ENCODE measurements at places on chromosomes 11 and 22.

DNA sequence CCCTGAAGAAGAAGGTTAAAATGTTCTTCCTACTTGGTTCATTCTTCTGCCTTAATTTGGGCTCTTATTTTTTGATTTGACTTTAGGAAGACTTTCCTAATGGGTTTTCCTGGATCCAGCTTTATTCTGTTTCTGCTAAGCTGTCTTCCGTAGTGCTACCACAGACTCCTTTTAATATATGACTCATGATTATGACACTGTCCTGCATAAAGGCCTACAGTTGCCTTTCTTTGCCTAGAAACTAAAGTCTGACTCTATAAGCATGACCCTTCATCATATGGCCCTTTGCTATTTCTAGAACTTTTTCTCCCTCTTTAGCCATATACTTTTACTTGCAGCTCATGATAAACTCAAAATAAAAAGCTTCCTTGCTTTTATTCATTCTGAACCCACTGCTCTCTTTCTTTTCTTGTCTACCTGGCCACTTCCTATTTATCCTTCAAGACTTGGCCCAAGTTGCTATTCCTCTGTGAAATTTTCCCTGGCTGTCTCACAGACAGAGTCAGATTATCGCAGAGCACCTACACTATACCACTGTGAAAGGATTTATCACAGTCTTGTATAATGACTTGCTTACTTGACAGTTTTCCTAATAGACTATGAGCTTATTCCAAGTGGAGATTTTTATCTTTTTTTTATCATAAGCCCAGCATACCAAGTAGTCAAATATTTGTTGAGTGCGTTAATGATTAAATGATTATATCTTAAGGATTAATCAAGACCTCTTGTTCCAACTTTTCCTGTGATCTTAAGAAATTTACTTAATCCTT is 24.7 kb downstream of the TBCEL start:
- no peak for DNase-seq

GRCh38 chr11:119134389-119134978 is 13.1 kb downstream of the HINFP start:
- peak; percentile 19 for DNase-seq

DNA sequence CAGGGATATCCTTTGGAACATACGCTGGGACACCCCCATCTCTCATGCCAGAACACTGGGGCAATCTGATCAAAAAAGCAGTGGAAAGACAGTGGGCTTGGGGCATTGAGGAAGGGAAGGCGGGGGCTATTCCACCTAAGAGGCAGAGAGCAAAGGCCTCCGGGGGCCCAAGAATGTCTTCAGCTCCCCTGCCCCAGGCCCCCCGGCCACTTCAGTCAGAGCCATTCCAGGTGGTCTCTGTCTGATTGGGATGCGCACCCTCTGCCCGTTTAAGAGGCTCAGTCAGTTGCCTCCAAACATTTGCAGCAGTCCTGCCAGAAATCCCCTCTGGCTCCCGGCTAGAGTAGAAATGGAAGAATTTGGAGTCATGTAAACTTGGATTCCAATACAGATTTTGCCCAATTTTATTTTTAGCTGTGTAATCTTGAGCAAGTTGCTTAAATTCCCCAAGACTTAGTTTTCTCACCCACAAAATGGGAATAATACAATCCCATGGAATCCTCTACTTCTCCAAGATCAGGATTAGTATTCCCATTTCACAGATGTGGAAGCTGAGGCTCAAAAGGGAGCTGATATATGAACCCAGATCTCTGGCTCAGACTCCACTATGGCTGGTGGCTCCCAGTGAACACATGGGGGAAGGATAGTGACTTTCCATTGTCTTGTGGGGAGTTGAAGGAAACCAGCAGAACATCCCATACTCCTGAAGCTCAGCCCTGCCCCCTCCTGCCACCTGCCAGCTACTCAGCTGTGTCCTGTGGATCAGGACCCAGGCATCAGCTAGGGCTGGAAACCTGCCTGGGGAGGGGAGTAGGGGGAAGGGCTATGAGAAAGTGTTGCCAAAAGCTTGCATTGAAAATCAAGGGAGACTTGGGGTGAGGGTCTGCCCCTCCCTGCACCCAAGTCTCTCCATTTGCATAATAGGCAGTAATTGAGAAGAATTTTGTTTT is 6.1 kb upstream of the WNT11 start:
- DNase-seq, result no peak

GRCh38 chr11:76777876-76778275 is 5.3 kb upstream of the TSKU start:
- no peak for DNase-seq

GRCh38 chr11:60084631-60085273 is 3.7 kb upstream of the MS4A2 start:
- DNase-seq, result no peak

DNA sequence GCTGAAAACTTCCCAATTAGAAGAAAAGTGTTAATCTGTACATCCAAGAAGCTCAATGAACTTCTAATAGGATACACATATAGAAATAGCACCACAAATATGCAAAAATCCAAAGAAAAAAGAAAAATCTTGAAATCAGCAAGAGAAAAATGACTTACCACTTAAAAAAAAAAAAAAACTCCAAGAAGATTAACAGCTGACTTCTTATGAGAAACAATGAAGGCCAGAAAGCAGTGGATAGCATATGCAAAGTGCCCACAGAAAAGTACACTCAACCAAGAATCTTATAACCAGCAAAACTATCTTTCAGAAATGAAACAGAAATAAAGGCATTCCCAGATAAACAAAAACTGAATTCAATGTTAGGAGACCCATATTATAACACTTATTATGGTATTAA is 29.9 kb upstream of the OR5B12 start:
- DNase-seq, result no peak

GRCh38 chr11:28963187-28963586 is 855.0 kb downstream of the METTL15 start:
- DNase-seq, result no peak

DNA sequence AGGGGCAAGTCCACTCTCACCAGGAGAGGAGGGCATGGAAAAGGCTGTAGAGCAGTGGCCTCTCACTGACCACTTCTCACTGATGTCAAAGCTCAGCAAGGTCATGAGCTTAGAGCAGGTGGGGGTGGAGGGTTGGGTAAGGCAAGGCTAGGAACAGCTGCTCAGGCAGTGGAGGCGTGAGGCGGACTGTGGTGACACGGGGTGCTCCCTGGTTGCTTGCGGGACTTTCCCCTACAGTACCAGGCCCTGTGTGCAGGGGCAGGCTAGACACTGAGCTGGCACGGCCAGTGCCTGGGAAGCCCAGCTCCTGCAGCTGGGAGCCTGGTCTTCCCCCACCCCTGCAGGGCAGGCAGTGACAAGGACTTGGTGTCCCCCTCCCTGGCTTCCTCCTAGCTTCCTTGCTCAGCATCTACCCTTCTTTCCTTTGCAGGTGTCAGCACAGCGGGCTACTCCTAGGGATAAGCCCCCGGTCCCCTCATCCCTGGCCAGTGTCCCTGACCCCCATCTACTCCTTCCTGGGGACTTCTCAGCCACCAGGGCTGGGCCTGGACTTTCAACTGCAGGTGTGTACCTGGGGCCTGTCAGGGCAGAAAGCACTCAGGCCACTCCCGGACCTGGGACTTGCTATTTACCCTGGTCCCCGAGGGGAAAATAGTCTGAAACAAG is 45.6 kb downstream of the PISD start:
- DNase-seq, result peak; percentile 18

DNA sequence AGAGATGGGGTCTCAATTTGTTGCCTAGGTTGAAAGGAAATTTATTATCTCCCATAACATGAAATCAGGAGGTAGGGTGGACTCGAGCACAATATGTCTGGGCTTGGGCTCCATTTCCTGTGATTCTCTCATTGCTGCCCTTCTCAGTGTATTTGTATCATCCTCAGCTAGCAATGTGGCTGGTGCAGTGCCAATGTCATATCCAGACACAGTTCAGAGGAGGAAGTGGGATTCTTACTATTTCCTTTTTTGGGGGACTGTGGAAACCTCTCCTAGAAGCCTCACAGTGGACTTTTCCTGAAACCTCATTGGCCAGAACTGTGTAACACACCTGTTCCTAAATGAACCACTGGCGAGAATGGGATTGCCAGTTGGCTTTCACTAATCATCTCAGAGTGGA is 21.0 kb upstream of the SWAP70 start:
- DNase-seq, result no peak

- no peak for DNase-seq
Observed at GRCh38 chr11:28209906-28210305, 101.7 kb downstream of the METTL15 start.

DNA sequence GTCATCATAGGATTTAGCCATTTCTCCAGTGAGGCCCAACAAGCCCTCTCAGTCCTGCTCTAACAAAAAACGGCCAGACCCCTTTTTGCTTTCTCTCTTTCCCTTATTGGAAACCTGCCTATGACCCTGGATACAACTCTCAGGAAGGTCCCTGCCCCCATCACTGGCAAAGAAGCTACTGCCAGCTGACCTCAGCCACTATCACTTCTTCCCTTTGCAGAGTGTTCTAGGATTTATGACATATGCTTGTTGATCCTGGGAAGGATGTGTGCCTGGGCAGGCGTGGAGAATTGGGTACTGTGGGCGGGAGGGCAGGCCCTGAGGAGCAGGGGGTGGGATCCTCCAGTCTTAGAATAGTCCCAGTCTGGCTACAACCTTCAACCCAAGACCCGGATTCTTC is 7.5 kb downstream of the PGAP2 start:
- no peak for DNase-seq

- no peak for DNase-seq
Observed at GRCh38 chr22:42844756-42845155, 12.3 kb downstream of the ARFGAP3 start.

DNA sequence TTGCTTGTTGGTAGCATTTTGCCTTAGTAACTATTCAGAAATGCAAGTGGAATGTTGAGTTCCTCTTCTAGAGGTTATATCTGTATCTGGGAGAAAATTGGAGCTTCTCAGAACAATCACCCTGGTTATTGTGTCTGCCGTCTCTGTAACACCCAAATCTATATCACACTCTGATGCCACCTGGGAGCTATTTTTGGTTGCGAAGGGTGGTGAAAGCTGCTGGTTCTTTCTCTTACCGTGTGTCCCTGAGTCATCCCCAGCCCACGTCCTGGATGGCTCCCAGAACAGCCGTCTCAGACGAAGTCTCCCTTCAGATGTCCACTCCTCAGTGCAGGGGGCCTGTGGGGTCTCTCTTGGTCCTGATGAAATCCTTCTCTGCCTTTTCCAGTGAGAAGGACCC is 83.5 kb downstream of the C22orf31 start:
- no peak for DNase-seq

DNA sequence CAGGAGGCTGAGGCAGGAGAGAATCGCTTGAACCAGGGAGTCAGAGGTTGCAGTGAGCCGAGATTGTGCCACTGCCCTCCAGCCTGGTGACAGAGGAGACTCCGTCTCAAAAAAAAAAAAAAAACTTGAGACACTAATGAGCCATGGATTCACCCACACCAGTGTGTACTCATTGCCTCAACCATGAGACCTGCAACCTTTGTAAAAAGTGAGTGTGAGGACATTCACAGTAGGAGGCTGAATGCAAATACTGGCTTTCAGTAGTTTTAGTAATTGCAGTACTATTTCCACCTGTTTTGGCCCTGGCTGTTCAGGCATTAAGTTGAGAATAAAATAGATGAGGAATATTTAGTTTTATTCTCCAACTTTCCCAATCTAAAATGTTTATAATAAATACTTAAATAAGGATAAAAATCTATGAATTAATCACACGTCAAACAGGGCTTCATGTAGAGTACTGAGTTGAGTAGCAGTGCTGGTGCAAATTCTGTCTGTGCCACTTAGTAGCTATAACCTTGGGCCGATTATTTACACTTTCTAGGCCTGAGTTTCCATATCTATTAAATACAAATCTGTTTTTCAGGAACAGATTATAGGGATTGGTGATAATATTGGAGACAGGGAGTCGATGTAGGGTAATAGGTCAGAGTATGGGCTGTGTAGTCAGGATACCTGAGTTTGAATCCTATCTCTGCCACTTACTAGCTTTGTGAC is 72.8 kb downstream of the PPP2R1B start:
- DNase-seq, result no peak

All from CD4-positive, alpha-beta T cell treated with Interferon gamma for 1 hour (primary cell).